ENCODE measurements at places on chromosomes 16 and 17.

- no peak overlapping the region for H3K4me3 ChIP-seq
- H3K36me3 ChIP-seq: peaks cover 28% of the 10 kb centered on the region
These were observed 4.2 kb upstream of the SPAG7 start for GRCh38 chr17:4971826-4972225.

DNA sequence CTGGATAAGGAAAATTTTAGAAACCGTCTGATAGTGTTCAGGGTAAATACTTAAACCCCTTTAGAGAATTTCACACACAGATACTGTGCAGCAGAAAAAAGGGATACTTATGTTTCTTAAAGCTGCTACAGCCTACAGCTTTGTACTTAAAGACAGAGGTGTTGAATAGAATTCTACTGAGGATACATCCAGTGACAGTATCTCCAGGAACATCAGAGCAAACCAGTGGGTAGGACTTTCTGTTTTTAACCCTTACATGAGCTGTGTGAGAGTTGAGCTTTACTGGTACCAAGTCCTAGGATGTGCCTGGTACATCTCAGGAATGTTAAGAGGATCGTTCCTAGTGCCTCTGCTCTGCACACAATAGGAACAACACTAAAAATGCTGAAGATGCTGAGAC lies 191.5 kb downstream of the FTO start:
- H3K4me1 ChIP-seq: peaks cover 6% of the 10 kb centered on the region
- H3K27me3 ChIP-seq: no peaks in the 10 kb centered on the region
- no peak for DNase-seq

DNA sequence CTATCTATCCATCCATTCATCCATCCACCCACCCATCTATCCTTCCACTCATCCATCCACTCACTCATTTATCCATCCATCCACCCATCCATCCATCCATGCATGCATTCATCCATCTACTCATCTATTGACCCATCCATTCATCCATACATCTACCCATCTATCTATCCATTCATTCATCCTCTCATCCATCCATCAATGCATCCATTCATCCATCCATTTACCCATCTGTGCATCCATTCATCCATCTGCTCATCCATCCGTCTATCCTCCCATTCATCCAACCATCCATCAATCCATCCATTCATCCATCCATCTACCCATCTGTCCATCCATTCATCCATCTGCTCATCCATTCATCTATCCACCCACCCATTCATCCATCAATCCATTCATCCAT lies 224.5 kb upstream of the MAF start:
- no peak overlapping the region for H3K4me3 ChIP-seq
- H3K4me1 ChIP-seq: no peaks in the 10 kb centered on the region
- DNase-seq: no peak
- no peaks in the 10 kb centered on the region for H3K27me3 ChIP-seq
- H3K36me3 ChIP-seq: no peaks in the 10 kb centered on the region

DNA sequence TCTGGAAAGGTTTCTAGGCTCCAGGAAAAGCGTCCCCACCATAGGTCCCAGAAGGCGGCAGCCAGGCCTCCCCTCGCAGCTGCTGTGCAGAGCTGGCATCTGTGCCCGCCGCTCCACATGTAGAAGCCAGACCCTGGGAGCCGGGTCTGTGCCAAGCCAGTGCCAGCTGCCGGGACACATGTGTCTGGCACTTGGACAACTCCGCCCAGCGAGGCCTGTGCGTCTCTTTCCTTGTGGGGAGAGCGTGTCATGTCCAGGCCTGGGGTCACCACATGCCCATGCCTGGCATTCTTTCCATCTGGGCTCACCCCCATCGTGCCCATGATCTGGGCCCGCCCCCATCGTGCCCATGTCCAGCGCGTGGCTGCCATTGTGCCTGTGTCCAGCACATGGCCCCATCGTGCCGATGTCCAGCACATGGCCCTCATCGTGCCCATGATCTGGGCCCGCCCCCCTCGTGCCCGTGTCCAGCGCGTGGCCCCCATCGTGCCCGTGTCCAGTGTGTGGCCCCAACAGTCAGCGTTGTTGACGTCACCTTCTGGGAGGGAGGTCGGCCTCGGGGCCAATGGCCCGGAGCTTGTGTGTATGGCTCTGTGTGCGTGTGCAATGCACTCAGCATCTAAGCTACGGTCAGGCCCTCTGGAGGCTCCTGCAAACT lies 13.3 kb upstream of the ACSF3 start:
- no peaks in the 10 kb centered on the region for H3K4me1 ChIP-seq
- no peak for DNase-seq
- no peak overlapping the region for H3K4me3 ChIP-seq
- H3K27me3 ChIP-seq: no peaks in the 10 kb centered on the region

DNA sequence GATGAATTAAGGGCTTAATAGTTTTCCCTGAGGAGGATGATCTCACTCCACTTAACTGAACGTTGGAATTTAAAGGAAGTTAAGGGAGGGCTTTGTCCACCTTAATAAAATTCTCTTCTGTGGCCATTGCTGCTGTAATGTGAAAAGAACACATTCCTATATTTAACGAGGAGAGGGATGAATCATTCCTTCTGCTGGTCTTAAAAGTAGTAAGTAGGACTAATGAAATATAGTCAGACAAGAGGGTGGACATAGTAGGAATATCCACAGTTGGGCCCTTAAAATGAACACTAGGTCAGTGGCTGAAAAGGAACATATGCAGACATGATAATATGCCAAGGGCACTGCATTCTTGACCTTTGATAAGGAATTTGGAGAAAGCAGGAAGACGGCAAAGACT lies 405.6 kb downstream of the PMP22 start:
- H3K36me3 ChIP-seq: peaks cover 1% of the 10 kb centered on the region
- no peak overlapping the region for H3K27ac ChIP-seq
- H3K4me3 ChIP-seq: no peak overlapping the region
- DNase-seq: no peak
- H3K4me1 ChIP-seq: no peaks in the 10 kb centered on the region

DNA sequence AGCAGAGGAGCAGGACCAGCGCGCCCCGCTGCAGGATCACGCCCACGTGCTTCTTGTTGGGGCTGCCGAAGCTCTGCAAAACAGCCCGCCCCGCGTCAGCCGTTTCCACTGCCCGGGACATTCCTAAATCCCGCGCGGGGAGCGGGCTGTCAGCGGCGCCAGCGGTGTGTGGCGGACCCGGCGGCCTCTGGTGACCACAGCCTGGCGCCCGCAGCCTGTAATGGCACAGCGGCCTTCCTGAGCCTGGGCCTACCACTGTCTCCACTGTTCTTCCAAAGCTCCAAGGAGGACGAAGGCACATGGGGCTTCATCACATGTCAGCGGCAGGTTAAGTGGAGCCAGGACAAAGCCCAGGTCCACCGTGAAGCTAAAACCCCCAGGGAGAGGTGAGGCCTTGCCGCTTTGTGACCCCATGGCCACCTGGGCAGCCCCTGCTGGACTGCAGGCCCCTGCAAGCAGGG lies 2.5 kb downstream of the SLC47A2 start:
- DNase-seq: no peak
- H3K36me3 ChIP-seq: no peaks in the 10 kb centered on the region
- no peaks in the 10 kb centered on the region for H3K27me3 ChIP-seq
- no peak overlapping the region for H3K27ac ChIP-seq

DNA sequence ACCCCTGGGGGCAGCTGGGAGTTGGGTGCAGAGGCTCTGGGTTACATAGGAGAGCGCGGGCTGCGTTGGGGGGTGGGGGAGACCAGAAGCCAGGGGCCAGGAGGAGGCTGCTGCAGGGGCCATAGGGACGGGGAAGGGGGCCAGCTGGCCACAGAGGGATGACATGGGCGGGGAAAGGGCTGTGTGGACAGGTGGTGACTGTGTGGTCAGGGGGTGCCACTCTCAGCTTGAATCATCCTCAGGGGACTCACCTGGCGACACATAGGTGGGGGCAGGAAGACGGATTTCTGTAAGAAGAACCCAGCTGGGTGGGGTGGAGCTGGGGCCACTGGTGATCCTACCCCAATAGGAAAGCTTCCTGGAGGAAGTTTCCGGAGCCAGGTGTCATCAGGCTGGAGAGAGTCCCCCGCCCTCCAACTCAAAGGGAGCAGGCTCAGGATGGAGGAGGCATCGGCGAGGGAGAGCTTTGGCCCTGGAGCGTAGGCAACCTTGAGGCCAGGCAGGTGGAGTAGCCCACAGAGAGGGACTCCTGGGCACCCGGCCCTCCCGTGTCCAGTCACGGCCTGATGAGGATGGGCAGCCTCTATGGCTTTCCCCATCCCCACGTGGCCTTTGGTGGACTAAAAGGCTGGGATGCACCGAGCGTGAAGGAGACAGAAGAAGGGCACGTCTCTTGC lies 1.2 kb downstream of the TRPV3 start:
- no peak for DNase-seq
- H3K27ac ChIP-seq: no peak overlapping the region
- H3K27me3 ChIP-seq: peaks cover 39% of the 10 kb centered on the region
- no peak overlapping the region for H3K4me3 ChIP-seq
- peaks cover 5% of the 10 kb centered on the region for H3K4me1 ChIP-seq
- H3K36me3 ChIP-seq: peaks cover 2% of the 10 kb centered on the region

DNA sequence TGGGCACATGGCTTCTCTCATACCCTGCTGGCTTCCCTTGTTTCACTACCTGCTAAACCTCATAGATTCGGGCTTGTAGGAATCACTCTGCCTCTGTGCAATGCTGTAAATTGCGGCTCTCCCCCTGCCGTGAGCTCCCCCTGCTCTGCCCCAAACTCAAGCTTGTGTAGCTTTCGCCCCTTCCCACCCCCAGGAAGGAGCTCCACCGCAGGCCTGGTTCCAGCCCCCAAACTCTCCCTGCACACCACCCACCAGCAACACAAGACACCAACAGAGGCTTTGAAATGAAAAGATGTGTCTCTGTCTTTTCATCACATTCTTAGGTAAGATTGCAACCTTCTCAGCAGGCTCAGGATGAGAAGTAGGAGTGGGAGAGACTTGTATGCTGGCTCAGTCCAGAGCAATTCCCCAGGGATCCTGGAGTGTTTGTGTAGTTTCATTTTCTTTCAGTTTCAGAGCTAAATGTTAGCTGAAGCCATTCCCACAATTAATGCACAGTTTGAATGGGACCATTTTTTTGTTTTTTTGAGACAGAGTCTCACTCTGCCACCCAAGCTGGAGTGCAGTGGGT lies 14.2 kb downstream of the CX3CL1 start:
- H3K36me3 ChIP-seq: no peaks in the 10 kb centered on the region
- H3K4me3 ChIP-seq: no peak overlapping the region
- no peaks in the 10 kb centered on the region for H3K27me3 ChIP-seq
- no peaks in the 10 kb centered on the region for H3K4me1 ChIP-seq

DNA sequence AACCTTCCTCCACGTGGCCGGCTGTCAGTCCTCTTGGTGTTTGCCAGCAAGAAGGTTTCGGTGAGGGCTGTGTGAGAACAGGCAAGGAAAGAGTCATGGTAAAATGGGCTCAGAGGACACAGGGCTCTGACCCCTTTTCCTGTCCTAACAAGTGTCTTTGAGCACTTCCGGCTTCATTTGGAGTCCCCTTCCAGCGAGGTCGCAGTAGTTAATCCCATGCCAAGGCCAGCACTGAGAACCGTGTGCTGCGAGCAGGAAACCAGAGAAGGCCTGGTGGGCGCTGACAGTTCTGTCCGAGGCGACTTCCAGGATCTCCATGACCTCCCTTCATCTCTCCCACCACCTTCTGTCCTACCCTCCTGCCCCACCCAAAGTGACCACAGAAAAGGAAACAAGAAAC lies 168.1 kb downstream of the ZFHX3 start:
- DNase-seq: no peak
- H3K27me3 ChIP-seq: no peaks in the 10 kb centered on the region
- H3K27ac ChIP-seq: no peak overlapping the region
- no peaks in the 10 kb centered on the region for H3K4me1 ChIP-seq
- no peaks in the 10 kb centered on the region for H3K36me3 ChIP-seq
- no peak overlapping the region for H3K4me3 ChIP-seq

DNA sequence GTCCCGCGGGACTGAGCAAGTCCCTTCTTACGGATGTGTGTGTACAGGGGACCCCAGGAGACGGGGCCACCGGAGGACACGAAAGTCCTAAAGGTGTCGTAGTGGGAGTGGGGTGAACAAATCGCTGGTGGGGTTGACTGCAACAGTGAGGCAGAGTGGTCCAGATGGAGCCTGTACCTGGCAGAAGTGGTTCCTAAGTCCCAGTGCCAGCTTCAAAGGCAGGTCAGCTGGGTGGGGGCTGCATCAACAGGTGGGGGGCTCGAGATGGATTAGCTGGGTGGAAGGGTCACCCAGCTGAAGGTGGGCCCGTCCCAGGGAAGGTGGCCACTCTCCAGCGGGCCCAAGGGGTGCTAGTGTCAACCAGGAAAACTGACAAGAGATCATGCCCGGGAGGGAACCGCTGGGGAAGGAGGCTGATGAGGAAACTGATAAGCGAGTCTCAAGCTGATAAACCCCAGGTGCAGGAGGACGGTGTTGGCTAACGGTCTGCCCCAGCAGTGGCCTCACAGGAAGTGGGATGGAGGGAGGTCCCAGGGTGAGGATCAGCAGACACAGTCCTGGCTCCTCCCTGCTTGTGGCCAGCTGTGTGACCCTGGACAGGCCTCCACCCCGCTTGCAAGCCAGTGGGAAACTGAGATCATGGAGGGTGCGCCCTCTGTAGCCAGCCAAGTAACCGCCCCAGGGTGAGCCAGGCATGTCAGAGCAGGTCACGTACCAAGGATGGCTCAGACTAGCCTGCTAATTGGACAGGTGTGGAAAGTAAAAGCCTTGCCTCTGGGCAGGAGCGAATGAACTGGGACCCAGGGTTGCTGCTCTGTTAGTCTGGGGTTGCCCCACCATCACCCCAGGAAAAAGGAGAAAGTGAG lies 1.0 kb downstream of the ORAI3 start:
- H3K4me3 ChIP-seq: peak overlapping the region; percentile 87
- peaks cover 2% of the 10 kb centered on the region for H3K36me3 ChIP-seq
- H3K4me1 ChIP-seq: peaks cover 27% of the 10 kb centered on the region
- no peak for DNase-seq

DNA sequence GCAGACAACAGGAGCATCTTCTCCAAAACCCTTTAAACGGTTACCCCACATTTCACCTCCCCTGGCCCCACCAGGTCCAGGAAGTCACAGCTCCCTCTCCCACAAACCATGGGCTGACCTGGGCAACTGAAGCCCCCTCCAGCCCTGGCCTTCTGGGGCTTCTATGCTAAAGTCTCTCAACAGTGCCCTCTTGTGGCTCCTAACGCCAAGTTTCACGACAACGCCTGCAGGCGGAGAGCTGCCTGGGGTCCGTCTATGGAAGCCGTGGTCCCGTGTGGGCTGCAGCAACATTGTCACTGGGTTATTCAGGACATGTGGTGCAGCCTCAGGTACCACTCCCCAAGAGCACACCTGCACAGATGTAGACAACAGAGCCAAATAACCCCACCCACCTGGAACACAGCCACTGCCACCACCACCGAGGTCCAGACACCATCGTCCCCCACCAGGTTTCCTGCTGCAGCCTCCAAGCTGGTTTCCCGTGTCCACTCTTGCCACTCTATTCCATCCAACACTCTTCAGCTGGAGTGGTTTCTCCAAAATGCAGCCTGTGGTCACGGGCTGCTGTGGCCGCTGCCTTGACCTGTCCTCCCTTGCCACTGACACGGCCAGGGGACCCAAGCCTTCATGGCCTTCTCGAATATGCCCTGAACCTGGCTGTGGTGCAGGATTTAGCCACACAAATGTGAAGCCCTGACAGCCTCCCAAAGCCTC lies 19.1 kb downstream of the C16orf95 start:
- no peak overlapping the region for H3K27ac ChIP-seq
- peaks cover 13% of the 10 kb centered on the region for H3K4me1 ChIP-seq
- H3K4me3 ChIP-seq: no peak overlapping the region

- peaks cover 89% of the 10 kb centered on the region for H3K27me3 ChIP-seq
- no peak overlapping the region for H3K4me3 ChIP-seq
- no peak for DNase-seq
- no peaks in the 10 kb centered on the region for H3K4me1 ChIP-seq
These were observed 8.4 kb upstream of the MED9 start for GRCh38 chr17:17468217-17469010.

- H3K4me3 ChIP-seq: peak overlapping the region; percentile 31
- no peaks in the 10 kb centered on the region for H3K27me3 ChIP-seq
- no peak for DNase-seq
- H3K4me1 ChIP-seq: peaks cover 6% of the 10 kb centered on the region
These were observed 59.4 kb upstream of the ALOX12 start for GRCh38 chr17:6936370-6937028.

Data from central memory CD8-positive, alpha-beta T cell (primary cell).